ENCODE measurements at places on chromosomes 2 and 18. TPM values are rescaled to one million over a fixed set of nuclear protein-coding genes. Genes with fewer than 3 reads are reported as not detected.

GRCh38 chr2:101844055-101844635 lies 146.6 kb downstream of the MAP4K4 start:
- no peak overlapping the region for H3K27ac ChIP-seq
- peaks cover 5% of the 10 kb centered on the region for H3K4me1 ChIP-seq
- no peaks in the 10 kb centered on the region for H3K27me3 ChIP-seq
- H3K36me3 ChIP-seq: peaks cover 64% of the 10 kb centered on the region

GRCh38 chr2:237663517-237664110 lies 36.2 kb downstream of the LRRFIP1 start:
- H3K36me3 ChIP-seq: peaks cover 5% of the 10 kb centered on the region
- H3K27me3 ChIP-seq: no peaks in the 10 kb centered on the region
- H3K4me3 ChIP-seq: no peak overlapping the region
- DNase-seq: peak; percentile 36

RPRM gene
- total RNA-seq: 6.4 TPM

DNA sequence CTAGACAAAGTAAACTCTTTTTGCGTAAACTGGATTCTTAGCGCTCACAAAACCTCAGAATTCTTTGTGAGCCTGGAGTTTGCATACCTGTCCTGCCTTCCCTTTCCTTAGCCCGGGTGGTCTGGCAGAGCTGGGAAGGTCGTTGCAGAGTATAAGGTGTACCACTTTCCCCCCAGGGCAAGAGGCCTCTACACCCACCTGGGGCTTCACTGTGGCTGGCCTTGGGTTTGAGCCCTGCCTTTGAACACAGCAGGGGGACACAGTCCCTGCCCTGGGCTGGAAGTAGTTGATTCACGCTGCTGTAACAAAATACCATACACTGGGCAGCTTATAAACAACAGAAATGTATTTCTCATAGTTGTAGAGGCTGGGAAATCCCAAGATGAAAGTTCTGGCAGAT lies 133.9 kb downstream of the B3GNT2 start:
- H3K4me3 ChIP-seq: no peak overlapping the region
- H3K27me3 ChIP-seq: no peaks in the 10 kb centered on the region
- H3K4me1 ChIP-seq: no peaks in the 10 kb centered on the region
- no peaks in the 10 kb centered on the region for H3K36me3 ChIP-seq
